Amniotic epithelial cell (primary cell): ENCODE measurements at places on chromosomes 4 and X.
A peak's percentile ranks its signal among the peaks of the same experiment; 100 is the strongest.

DNA sequence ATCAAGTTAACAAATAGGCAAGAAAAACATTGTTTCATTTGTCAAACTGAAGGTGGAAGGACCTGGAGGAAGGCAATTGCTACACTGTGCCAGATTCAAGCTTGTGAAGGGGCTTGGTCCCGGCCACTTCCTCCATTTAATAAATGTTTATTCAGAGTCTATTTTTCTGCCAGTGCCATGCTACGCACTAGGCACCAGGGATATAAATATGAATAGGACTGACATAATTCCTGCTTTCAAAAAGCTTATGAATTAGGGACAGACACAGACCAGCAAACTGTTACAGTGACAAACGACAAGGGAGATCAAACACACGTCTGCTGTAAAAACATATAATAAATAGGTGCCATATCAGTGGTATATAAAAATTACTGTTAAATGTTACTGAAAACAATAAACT lies 571 bp downstream of the TLR6 start:
- no peak for DNase-seq

DNA sequence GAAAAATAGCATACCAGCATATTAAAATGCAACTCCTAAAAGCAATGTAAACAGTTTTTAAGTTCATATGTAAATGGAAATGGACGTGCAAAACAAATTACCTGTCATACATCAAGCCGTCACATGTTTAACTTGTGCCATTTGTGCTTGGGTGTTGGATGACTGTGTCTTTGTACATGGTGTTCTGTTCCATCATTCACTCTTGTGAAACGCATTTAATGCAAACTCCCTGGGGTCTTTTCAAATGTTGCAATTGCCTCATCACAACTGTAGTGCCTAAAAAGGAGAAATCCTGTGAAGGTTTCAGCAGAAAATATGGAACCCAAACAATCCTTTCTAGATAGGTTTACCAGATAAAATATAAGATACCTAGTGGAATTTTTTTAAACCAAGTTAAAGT lies 52.4 kb downstream of the PHOX2B start:
- peak; percentile 77 for DNase-seq

- DNase-seq, result no peak
These were observed 13.0 kb upstream of the RHOXF2 start for GRCh38 chrX:120145295-120145925.

DNA sequence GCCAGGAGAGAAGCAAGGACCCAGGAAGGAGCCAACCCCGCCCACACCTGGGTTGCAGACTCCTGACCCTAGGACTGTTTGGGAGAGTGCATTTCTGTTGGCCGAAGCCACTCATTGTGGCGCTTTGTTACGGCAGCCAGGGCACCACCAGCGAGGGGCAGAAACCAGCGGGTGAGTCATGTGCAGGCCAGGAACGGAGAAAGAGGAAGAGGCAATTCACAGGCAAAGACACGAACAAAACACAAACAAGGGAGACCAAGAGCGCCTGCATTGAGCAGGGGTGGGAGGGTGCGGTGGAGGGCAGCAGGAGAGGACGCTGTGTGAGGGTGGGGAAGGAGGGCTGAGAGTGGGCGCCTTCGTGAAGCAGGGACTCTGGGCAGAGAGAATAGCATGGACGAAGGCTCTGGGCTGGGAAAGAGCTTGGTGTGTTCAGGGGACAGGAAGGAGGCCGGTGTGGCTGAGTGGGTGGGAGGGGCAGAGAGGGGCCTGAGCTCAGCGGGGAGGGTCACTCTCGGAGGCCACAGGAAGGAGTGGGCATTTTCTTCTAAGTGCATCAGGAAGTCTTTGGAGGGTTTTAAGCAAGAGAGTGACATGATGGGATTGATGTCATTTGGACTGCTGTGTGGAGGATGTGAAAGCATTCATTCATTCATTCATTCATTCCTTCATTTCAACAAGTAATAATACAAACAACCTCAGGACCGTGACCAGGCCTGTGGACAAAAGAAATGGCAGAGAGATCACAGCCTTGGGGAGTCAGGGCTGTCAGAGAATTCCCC lies 12.2 kb upstream of the WFS1 start:
- DNase-seq, result no peak

GRCh38 chrX:37060999-37061398 lies 52.8 kb downstream of the FAM47C start:
- DNase-seq, result peak; percentile 41

- no peak for DNase-seq
These were observed 22.2 kb downstream of the SATL1 start for GRCh38 chrX:85221361-85221760.

DNA sequence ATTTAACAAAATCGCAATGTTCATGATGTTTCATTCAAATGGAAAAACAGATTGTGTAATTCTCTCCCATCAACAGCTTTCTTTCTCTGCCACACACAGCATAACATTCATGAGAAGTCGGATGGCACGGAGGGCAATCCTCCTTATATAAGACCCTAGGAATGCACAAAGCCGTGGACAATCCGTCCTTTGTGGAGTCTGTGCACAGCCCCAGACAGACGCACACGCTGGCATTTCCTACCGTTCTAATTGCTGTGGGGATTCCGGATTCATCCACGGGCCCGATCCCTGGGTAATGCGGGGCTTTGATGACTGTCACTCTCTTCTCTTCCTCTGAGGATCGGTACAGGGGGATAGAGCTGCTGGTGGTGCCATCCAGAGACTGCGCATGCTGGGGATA lies 121.9 kb upstream of the PDLIM3 start:
- peak; percentile 3 for DNase-seq

DNA sequence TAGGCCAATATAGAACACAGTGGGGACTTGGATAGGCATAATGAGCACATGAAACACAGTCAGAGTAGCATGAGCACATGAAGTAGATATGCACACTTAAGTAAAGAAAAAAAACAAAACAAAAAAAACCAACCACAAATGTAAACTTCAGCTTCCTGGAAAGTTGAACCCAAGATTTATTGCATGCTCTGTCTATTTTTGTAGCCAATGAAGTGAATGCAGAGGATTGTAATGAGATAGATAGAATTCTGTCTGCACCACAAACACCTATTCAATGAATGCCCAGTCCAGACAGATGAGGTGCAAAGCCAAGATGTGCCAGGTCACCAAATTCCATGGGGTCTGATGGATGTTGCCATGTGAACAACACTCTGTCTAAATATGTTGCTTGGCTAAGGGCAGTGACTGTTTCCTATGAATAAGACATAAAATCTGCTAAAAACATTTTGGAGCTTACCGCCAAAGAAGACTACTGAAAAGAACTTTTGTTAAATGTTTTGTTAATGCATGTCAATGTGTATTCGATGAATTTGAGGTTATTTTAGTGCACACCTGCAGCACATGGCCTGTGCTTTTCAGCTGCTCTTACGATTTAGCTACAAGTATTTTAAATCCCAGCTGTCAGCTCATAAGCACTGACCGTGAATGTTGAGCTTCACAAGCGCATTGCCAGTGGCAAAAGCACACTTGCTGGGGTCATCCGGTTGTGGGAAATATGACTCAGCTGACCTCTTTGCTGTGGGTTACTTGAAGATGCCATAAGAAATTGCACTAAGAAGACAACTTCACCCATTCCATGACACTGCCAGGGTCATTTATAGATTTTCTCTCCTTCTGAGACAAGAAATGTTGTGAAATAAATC lies 374.8 kb upstream of the GNPDA2 start:
- peak; percentile 7 for DNase-seq

GRCh38 chrX:31298916-31299315 lies 227.1 kb upstream of the FTHL17 start:
- no peak for DNase-seq

DNA sequence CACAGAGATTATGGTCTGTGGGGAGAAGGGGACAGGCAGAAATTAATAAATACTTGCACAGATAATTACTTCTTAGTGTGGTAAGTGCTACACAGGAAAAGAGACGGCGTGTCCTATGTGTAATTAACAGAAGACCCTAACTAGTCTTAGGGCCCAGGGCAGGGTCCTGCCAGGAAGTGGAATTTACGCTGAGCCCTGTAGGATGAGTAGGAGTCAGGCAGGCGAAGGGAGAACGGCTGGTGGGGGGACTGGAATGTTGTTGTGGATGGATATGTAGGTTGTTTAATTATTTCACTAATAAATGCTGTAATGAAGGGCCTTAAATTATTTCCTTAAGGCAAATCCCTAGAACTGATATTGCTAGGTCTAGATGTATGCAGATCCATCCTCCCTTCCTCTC lies 26.7 kb upstream of the MFAP3L start:
- DNase-seq, result no peak
